H1 (cell line): ENCODE measurements at places on chromosomes 3 and 15. TPM values are rescaled to one million over a fixed set of nuclear protein-coding genes. Genes with fewer than 3 reads are reported as not detected.

CLRN1 gene
- total RNA-seq = 0.35 and 0.59 TPM in 2 replicates

DNA sequence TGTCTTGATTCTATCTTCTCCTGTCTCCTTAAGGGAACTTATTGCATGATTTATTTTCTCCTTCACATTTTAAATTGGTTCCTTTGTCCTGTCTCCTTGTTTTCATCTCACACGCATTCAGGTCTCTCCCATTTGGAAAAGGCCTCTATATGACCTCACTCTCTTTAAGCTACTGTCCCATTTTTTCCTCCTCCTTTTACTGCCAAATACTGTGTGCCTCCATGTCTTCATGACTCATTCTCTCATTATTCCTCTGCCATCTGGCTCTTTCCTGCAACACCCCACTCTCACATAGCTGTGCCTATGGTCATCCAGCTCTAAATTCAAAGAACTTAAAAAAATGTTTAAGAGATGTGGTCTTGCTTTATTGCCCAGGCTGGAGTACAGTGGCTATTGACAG lies 48.0 kb downstream of the TYRO3 start:
- DNase-seq = no peak

EPHA3 gene
- total RNA-seq = 0.22 and 0.33 TPM in 2 replicates

RAB5A gene
- total RNA-seq = 77.7 and 86.6 TPM in 2 replicates

DNA sequence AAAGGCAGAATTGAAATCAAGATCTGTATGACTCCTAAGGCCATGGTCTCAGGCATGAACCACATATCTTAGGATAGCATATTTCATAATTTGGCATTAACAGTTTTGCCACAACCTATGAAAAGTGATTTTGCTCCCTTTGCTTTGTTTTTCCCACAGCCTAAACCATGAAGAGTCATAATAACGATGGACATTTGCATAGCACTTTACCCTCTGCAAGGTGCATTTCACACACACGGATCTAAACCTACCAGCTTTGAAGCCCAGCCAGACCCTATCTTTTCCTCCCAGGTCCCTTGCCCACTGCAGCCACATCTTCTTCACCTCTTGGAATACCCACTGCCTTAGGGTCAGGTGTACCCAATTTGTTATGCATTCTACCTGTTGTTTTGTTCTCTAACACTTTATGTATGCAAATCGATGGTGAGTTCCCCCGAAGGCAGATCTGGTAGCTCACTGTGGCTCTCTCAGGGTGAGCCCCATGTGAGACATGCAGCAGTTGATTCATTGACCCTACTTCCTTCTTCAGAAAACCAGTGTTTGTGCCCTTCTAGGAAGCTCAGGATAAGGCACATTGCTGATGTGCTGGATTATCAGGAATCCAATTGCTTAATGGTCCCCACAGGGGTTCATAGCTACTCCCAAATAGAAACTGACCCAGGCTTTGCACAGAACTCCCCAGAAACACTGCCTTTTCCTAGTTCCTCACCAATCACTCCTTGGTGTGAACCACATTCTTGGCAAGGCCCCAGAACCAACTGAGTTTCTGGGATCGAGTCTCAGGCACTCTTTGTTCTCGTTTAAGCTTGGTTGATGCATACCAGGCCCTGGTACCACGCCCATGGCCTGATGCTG lies 8.7 kb downstream of the ARHGAP31 start:
- no peak for DNase-seq

GRCh38 chr3:128285042-128285966 lies 132.0 kb downstream of the EEFSEC start:
- peak; percentile 33 for DNase-seq

DNA sequence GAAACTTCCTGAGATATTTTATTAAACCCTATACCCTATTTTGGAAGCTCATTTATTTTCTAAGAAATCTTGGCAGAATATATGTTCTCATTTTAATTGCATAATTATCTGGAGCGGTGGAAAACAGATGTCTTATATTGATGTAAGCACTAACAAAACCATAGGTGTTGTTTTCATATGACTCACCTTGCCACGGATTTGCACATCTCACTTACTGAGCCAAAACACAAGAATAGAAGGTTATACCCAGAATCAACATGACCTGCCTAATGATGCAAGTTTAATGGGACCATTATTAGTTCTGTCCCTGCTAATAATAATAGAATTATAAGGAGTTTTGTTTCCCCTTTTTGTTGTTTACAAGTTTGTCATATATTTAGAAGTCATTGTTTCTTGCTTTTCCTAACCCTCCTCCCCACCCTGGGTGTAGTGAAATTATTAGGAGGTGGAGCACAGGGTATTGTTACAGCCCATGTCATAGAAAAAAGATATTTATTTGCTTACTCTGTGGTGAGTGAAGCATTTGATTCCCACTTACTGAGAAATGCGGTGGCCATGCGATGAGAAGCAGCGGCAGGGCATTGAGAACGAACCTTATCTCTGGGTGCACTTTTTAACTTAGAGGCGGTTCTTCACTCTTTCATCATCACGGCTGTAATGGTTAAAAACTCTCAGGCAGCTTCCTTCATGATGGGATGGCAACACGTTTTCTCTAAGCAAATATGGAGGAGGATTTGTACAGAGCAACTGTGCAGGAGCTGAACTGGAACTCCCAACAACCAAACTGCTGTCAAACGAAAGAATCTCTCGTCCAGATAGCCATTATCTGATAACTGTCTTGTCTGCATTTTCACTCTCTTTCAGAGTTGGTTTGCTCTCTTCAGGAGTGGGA lies 521 bp downstream of the IL5RA start:
- DNase-seq = no peak

MST1R gene
- 4.8 and 7.6 TPM in 2 replicates for total RNA-seq
